ENCODE measurements at places on chromosomes 2 and 18. TPM values are rescaled to one million over a fixed set of nuclear protein-coding genes. Genes with fewer than 3 reads are reported as not detected.

DNA sequence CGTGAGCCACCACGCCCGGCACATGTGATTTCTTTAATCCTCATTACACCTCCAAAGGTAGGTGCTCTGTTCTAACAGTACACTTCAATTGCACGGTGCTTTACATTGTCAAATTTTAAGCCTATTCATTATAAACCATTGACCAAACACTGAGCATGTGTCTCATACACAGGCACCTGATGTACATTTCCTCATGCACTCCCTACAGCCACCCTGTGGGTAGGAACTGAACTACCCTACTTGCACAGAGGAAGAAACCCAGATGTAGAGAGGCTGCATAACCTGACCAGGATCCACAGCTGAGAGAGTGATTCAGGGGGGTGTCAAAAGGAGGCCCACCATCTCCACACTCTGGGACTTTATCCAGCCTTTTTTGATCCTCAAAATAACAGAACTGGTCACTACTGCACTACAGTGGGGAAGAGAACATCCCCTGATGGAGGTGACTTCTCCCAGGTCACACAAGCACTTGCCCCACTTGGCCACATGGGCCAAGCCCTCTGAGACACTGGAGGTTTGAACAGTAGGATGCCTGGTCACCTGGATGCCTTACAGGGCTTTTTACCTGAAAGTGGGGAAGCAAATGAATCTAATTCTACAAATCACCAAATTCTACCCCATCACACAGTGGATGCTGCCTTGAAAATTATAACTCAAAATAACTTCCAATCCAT, 6.9 kb upstream of the DPYSL5 start:
- no peak for DNase-seq

DNA sequence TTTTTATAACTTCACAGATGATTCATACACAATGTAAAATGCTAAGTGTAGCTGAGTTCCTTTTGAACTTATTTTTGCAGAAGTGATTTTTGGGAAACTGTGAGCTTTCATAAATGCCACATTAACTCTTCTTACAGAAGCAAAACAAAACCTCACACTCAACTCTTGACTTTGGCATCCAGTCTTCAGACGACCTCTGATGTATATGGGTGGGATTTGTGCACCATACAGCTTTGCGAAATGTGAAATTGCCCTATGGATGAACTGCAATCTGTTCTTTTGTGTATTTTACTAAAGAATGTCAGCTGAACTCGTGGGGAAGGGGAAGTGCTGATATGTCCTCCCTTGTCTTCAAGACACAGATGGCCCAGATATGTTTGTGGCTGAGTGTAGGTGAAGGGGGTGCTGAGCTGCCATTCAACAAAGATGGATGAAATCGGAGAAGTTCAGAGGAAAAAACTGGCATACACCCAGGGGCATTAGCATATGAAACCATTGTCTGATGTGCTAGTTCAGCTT, 218.3 kb downstream of the PTGR3 start:
- DNase-seq: no peak

DNA sequence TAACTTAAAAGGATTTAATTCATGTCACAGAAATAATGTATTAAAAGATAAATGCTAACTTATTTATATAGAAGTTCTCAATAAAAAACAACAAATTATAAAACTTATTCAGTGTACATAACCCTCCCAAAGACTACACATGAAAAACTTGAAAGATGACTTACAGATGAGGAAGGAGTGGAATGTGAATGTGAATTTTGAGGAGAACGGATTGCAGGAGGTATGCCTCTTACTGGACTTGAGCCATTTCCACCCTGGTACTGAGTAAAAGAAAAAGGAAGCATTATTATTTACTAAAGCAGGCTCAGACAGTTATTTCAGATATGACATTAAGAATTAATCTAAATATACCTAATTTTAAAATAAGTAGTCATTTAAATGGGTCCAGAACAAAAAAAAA, 104.4 kb downstream of the TLK1 start:
- no peak for DNase-seq

DNA sequence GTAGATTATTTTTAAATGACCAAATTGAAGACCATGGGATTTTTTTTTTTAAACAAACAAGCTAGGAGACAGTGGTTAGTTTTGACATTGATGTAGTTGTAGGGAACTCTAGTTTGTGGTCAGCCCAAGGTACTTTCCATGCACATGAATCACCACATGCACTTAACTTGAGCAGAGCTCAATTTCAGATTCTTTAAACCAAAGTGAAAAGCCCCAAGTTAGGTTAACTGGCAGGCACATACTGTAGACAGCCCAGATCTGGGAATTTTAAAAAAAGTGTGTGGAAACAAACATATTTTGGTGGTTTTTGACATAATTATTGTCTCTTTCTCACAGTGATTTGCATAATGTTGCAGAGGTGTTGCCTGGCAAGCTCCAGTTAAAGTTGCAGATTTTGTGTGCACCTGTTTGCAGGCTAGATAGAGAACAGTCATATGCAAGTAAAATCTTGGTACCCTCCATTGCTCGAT, 88.4 kb downstream of the BCL2L11 start:
- DNase-seq: no peak

DNA sequence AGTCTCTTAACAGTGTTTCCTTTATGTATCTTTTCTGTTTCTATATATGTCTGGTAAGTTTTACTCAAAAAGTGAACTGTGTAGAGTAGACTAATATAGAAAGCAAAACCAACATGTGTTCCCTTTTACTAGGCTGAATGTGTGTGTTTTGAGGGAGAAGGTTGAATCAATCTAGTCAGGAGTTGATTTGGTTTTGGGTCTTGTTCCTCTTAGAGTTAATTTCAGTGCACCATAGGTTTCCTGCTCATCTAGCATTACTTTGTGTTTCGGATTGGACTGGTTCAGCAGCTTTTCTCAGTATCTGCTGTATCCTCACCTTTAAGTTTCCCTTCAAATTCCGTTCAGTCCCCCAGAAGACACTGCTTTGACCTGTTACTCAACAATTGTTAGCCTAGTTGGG, 52.0 kb upstream of the TRIM43 start:
- DNase-seq: no peak

DNA sequence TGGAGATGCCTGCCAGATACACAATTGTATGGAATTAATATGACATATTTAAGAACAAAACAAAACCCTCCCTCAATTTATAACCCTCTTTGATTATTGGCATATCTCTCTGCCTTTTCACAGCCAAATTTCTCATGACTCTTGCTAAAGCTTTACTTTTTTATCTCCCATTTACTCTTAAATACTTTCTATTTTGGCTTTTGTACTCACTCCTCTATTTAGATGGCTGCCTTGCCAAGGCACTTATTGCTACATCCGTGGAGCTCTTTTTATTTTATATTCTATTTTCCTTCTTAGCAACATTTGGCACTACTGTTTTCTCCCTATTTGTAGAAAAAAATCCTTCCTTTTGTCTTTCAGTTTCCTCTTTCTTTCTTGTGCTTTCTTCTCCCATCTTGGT, 466.4 kb upstream of the CWC22 start:
- DNase-seq: no peak

Gene CXCR1
- 0.69 TPM for total RNA-seq

Gene IL36B
- not detected for total RNA-seq
